Activated effector memory CD4-positive, alpha-beta T cell treated with anti-CD3 and anti-CD28 coated beads, Interleukin-2, amount 50 U/mL, for 16 hours (primary cell): ENCODE measurements at places on chromosomes 1 and 21.

- no peak for DNase-seq
These were observed 97.4 kb downstream of the KCNH1 start for GRCh38 chr1:211036381-211037060.

DNA sequence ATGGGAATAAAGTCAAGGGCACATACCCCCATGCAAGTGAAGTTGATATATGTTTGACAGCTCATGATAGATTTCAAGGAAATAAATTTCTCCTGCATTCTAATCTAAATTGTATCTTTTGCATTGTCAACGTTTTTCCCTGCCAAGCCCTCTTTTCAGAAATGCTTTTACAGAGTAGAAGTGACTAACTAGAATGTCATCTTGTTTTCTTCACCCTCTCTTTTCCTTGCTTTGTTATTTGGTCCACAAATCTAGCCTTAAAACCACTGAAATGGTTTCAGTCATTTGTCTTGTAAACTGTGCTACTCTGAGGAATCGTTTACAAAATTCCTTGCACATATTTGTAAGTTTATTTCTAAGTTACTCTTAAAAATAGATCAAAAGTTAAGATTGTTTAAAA lies 600.8 kb upstream of the CXADR start:
- DNase-seq = no peak

DNA sequence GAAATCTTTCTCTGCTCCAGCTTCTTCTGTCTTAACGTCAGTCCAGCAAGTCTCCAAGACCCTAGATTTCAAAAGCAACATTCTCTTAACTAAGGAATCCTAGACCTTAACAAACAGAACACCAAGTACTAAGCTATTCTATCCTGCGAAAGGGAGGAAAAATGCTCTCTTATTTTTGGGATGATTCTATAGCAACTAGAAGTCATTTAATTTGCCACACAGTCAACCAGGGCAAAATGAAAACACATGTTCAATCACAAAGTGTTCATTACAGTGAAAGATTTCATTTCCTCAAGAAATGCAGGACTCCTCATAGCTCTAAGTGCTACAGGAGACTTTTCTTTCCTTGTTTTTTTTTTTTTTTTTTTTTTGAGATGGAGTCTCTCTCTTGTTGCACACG lies 36.2 kb upstream of the DOCK7 start:
- DNase-seq = no peak

GRCh38 chr1:194252199-194252598 lies 1065.8 kb upstream of the B3GALT2 start:
- no peak for DNase-seq

DNA sequence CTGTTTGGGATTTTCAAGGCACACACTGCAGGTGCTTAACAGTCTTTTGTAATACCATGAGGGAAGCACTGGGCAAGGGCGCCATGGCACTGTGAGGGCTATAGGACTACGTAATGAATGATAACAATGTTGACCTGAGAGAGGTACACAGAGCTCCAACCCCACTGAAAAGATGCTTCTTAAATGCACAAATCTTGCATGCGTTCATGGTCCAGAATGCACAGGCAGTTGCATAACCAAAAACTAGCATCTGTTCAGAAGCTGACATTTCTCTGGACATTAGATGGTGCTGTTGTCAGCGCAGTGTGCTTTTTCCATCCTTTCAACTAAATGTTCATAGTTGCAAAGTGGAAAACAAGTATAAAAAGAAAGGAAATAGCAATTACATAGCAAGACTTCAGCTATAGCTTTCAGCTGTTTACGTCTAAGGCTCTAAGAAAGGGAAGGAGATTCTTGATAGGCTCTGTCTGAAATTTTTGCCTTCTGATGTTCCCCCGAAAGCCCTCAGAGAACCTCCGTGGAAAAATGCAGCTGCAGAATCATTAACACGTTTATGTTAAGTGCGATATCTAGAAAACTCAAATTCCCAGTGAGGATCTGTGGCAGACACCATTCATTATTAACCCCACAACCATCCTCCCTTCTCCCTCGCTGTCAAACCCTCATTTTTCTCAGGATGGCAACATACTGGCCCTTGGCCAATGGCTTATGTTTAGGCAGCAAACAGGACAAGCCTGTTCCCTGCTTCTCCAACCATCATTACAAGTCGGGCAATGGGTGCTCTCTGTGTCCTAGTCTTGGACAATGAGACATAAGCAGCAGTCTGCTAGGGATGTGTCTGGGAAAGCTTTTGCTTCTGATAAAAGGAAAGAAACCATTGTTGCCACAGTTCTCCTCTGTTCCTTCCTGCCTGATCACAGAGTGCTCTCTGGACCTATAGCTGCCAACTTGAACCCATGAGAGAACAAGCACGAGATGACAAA lies 8.2 kb upstream of the TARBP1 start:
- DNase-seq = no peak

GRCh38 chr1:36947384-36947783 lies 86.9 kb downstream of the GRIK3 start:
- no peak for DNase-seq

GRCh38 chr1:168085401-168085872 lies 51.3 kb downstream of the GPR161 start:
- DNase-seq = no peak

- no peak for DNase-seq
These were observed 83.3 kb downstream of the CDC42BPA start for GRCh38 chr1:227234998-227235405.

GRCh38 chr21:45598109-45598508 lies 45.4 kb upstream of the PCBP3 start:
- DNase-seq = peak; percentile 50

GRCh38 chr1:235069577-235070563 lies 58.8 kb downstream of the TOMM20 start:
- no peak for DNase-seq

DNA sequence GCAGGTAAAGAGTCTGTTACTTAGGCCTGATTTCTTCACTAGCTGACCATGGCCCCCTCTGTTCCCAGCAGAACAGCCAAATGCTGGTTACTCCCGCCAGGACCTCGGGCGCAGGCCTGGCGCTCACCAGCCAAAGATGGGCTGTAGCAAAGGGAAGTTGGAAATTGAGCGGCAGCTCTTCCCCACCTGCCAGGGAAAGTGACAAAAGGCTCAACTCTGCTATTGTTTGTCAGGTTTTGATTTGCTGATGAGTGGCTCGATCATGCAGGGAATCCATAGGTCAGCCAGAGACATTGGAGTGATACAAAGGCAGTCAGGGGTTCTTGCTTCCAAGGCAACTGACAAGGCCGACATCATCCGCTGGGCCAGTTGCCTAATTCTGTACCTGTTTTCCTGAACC lies 120.1 kb downstream of the ASTN1 start:
- DNase-seq = no peak

GRCh38 chr1:160428655-160429054 lies 28.3 kb downstream of the VANGL2 start:
- peak; percentile 70 for DNase-seq

DNA sequence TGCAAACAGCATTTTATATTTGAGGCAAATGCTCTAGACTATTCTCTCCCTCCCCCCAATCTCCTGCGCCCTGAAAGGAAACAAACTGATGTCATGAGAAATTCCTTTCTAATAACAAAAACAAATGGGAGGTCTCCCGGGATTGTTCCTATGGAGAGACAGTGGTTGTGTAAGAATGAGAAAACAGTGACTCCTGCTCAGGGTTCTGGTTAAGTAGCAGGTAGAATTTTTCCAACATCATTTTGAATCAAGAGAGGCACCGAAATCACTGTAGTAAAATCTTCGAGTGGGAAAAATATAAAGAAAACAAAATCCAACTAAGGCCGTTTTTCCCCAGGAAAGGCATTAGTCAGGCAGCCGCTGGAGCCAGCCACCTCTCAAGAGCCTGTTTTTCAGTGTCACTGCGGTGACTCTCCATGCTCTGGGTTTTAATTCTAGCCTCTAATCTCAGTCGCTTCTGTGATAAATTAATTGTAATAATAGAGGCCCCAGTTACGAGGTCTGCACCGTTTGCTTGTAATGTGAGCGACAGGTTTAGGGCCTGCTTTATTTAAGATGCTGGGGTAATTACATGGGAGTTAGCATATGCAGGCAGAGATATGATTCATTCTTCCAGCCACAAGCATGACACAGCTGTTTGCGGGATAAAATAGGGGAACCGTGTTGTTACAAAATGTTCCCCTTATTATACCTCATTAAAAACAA lies 80.3 kb downstream of the RNF220 start:
- DNase-seq = no peak

GRCh38 chr21:45535341-45536081 lies 6.7 kb downstream of the SLC19A1 start:
- peak; percentile 57 for DNase-seq

DNA sequence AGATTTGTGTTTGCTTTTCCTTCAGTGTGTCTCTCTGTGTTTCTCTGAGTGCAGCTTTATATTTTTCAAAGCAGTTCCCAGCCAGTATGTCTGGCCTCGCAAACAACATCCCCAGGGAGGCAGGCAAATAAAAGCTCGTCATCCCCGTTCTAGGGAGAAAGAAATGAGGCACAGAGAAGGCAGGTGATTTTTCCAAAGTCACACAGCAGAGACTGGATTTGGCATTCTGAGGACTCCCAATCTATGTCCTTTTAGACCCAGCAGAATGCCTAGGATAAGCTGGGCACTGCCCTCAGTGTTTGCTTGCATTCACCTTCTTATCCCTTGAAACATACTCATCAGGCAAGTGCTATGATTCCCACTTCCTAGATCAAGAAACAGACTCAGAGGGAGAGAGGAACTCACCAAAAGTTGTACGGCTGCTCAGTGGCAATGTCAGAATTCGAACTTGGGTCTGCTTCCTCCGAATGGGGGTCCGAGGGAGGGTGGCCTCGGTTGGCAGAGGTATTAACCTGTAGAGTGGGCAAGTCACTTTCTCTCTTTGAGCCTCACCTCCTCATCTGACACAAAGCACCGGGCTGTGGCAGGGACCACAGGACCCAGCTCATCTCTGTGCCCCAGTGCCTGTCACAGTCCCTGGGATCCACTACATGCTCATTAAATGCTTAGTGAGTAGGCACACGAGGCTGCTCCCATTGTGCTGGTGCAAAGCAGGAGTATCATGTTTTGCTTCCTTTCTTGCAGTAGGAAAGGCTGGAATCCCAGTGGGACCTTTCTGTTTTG lies 4.2 kb downstream of the RAP1GAP start:
- DNase-seq = peak; percentile 33
